ENCODE measurements at places on chromosomes 3 and 15.

DNA sequence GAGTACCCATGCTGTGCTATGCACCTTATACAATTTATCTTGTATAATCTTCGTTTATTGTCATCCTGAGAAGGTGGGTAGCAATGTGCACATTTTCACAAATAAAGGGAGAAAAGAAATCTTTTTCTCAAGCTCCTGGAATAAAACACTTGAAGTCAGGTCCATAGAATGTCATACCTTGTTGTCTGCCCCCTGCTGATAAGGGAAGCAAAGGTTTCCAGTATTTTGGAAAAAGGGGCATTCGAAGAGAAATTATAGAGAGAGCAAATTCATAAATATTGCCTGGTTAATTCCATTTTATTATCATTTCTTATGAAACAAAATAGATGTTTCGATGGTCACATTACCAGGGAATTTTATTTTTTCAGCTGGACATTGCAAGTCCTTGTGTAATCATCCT lies 277.8 kb downstream of the RAP2B start:
- no peak for DNase-seq

DNA sequence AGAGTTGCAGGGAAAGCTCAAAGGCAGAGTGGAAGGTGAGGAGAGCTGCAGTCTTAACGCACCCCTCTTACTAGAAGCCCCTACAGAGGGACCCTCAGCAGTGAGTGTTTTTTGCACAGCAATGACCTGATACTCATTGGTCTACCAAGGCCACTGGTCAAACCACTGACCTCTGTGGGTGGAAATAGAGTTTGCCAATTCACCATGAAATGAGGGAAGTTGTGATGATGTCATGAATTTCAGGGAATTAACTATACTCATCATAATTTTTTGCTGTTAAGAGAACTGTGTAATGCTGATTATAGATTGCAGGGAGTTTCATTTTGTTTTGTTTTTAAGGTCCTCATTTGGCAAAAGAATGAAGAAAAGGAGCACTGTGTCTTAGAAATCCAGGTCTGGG lies 101.7 kb upstream of the SMAD3 start:
- no peak for DNase-seq

- DNase-seq = peak; percentile 82
Measured at GRCh38 chr3:185744997-185745843, 79.6 kb downstream of the IGF2BP2 start.

DNA sequence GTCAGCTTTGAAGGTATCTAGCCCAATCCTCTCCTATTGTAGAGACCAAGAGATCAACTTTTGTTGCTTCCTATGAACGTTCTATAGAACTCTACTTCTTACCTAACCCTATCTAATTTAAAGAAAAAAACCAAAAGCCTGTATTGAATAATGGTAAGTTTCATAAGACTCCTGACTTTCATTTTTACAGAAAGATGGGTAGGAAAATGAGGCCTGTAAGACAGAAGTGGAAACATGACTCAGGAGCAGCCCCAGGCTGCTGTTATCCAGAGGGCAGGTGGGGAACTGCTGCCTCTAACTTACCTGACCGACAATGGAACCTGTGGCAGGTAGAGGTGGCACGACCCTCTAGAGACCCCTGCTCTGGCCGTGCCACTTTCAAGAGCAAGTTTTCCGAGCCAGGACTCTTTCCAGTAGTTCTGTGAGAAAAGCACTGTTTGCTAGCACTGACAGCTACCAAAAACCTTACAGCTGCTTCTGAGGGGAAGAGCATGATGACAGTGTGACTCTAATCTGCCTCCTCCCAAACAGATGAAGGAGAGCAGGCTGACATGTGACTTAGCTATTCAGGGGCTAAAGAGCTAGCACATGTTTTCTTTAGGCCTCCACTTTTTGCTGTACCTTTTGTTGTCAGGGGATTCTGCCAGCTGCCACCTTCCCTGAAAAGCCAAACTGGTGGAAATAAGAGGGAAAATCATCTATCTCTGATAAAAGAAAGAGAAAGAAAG lies 17.5 kb downstream of the POPDC2 start:
- DNase-seq = peak; percentile 28

- peak; percentile 70 for DNase-seq
Measured at GRCh38 chr15:49421991-49422390, 1.1 kb upstream of the FGF7 start.

DNA sequence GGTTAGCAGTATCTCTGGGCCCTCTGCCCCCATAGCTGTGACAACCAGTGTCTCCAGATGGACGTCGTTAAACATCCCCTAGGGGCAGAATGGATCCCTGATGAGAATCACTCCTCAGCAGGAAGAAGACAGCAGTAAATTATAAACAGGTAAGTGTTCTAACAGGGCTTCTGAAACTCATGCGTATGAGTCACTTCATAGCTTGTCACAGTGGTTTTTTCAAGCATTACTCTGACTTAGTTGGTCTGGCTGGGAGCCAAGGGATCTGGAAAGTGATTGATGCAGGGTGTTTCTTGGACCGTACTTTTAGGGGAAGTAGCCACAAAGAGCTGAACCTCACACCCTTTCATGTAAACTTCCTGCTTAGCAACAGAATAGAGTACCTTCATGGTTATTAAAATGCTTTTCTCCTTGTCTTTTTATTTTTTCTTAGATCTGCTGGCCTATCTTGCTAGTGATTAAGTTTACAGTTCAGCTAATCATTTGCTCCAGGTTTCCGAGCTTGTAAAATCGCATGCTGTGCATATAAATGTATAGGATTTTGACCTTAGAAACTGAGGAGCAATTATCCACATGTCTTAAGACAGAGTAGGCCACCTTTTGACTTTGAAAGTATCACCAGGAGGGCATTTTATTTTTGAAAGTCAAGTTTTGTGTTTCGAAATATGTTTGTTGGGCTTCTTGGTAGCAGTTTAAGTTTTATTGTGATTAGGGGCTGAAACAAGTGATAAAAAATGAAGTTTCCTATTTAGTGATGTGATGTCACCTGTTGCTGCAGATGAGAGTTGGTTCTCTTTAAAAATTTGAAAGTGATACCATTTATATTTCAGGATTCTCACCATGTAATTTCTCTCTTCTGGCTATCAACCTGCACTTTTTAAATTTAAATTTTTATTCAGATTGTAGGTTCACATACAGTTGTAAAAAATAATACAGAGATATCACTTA lies 333.9 kb downstream of the PTPRG start:
- DNase-seq = peak; percentile 96

- DNase-seq = no peak
Measured at GRCh38 chr3:27385504-27385903, 16.3 kb upstream of the NEK10 start.

DNA sequence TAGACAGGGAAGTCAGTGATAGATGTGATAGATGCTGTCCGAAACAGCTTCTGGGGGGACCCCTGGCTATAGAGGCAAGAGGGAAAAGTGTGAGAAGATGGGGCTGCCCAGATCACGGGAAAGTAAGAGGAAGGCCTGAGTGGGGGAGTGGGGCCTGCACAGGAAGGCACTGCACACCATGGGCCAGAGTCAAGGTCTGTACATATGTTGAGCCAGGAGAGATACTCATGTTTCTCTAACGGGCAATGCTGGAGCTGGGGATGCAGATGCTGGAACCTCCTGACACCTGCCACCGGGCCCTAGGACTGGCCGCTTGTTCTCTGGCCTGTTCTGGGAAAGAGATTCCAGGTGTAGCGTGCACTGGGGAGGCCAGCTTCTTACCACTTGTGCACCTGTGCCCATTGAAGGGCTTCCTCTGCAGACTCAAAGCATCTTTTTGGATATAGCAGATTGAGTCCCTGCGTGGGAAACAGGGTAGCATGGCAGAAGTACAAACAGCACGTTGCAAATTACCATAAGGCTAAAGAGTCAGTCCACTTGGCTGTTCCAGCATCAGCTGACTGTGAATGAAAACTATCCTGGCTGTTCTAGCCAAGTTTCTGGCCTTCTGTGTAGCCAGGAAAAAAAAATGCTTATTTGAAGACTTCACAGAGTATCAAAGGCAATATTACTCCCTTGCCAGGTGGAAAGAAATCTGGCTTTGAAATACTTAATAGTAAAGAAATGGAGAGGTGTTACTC lies 77.1 kb upstream of the GSK3B start:
- DNase-seq = no peak

- no peak for DNase-seq
Measured at GRCh38 chr3:78900880-78901279, 866.9 kb downstream of the ROBO1 start.

GRCh38 chr3:139638518-139638917 lies 39.3 kb downstream of the NMNAT3 start:
- no peak for DNase-seq

DNA sequence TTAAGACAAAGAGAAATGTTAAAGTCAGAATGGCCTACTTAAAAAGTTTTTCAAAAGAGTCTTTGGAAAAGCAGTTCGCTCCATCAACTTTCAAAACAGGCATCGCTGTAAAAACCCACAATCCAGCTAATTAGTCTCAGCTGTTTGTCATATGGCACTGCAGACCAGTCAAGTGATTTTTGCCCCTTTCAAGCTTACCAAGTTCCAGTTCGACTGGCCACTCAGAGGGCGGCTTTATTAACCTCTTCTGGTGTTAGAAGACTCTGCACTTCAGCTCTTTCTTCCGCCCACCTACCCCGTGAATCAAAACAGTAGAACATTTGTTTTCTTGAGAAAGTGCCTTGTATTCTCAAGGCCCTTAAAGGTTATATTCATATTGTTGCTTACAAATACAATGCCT lies 19.3 kb downstream of the RAB27A start:
- DNase-seq = no peak

DNA sequence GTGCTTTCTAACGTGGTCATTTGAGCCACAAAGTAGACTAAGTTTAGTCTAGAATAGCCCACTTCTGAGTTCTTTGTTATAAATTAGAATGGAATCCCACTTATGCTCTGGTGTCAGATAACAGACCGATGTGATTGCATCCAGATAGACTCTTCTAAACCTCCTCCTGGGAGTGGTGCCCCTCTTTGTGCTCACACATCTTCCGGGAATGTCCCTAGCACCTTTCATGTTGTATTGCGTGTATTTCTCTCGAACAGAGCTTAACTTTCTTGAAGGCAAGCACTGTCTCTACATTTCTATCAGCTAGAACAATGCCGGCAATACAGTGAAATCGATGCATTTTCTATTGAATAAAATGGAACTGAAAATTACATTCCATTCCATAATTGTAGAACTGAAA lies 23.0 kb downstream of the CP start:
- DNase-seq = peak; percentile 73

- no peak for DNase-seq
Measured at GRCh38 chr3:172291650-172292049, 156.6 kb downstream of the GHSR start.

GRCh38 chr3:132456136-132456535 lies 38.8 kb downstream of the DNAJC13 start:
- no peak for DNase-seq

DNA sequence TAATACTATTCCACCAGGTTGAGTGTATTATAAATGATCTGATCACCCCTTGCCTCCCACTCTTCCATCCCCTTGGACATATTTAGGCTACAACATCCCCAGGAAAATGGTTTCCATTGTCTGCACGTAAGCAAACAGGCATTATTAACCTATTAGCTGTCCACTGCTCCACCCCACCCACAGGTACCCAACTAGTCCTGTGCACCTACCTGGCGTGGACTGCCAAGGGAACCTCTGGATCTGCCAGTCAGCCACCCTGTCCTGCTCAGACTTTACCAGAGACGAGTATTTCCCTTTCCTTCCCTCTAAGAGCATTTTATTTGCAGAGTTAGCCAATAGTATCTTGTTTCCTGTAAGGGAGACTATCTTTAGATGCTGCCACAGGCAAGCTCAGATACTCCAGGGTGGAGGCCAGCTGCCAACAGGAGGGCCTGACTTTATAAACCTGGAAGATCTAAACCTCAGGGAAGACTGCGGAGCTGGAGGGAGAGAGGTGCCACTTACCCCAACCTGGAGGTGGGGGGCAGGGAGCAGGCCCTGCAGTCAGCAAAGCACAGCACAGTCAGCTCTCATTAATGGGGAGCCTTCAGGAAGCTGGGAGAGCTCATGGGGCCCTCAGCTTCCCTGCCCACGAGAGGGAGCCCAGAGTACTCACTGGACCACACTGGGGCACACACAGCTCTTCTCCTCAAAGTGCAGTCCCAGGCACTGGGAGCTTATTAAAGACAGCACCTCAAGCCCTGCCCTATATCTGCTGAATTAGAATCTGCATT lies at the start of gene CX3CR1:
Gene CX3CR1 (minus strand): TSS at position 292 of the 773 bp plus-strand sequence. CDS start 13,527 bp downstream, outside the sequence.
- no peak for DNase-seq

DNA sequence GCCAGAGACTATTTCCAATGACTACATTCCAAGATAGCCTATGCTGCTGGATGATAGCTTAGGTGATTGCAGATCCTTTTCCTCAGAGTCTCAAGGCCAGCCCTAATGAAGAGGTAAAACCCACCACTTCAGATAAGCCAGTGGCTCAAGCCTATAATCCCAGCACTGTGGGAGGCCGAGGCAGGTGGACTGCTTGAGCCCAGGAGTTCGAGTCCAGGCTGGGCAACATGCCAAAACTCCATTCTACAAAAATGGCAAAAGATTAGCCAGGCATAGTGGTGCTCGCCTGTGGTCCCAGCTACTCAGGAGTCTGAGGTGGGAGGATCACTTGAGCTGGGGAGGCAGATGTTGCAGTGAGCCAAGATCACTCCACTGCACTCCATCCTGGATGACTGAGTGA lies 495.3 kb downstream of the ZIC1 start:
- no peak for DNase-seq

GRCh38 chr3:44923632-44924456 lies 49.4 kb downstream of the TGM4 start:
- DNase-seq = peak; percentile 70

GRCh38 chr3:13223574-13224237 lies 150.5 kb upstream of the IQSEC1 start:
- no peak for DNase-seq

GRCh38 chr3:165835431-165835830 lies 1.8 kb downstream of the BCHE start:
- no peak for DNase-seq

DNA sequence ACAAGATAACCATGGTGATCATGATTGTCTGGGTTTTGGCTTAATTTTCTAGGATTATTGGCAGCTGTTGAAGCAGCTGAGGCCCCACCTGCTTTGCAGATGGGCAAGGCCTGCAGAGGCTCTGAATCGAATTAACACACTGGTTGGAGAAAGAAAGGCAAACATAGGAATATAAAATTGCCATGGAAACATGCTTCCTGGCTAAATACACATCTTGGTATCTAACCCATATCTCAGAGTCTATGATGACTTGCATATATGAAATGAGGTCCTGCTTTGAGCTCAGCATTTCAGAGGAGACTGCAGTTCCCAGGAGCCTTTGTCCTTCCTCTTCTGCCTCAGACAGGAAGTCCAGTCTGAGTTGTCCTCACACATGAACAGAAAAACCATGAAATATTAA lies 24.3 kb upstream of the SV2B start:
- DNase-seq = no peak

GRCh38 chr3:130341882-130342281 lies 3.6 kb upstream of the COL6A5 start:
- no peak for DNase-seq

DNA sequence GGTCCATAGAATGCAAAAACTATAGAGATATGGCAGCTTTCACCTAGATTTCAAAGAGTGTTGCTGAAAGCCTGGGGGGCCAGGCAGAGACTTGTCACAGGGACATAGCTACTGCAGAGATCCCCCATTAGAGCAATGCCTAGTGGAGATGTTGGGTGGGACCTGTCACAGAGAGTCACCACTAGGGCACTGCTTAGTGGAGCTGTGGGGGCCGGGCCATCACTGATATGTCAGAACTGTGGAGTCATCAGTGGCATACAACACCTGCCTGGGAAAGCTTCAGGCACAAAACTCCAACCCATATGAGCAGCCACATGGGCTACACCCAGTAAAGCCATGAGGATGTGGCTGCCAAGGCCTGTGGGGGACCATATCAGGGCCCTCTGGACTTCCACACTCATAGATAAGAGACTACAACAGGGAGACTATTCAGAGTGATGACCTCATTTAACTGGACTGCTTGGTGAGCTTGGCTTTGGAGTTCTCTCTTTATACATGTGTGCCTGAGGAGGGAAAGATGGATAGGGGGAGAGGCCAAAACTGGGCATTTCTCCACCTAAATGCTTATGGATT lies 176.3 kb downstream of the ZNF621 start:
- no peak for DNase-seq
